M059J (cell line): ENCODE measurements at places on chromosomes 1 and 21. TPM values are rescaled to one million over a fixed set of nuclear protein-coding genes. Genes with fewer than 3 reads are reported as not detected.

DNA sequence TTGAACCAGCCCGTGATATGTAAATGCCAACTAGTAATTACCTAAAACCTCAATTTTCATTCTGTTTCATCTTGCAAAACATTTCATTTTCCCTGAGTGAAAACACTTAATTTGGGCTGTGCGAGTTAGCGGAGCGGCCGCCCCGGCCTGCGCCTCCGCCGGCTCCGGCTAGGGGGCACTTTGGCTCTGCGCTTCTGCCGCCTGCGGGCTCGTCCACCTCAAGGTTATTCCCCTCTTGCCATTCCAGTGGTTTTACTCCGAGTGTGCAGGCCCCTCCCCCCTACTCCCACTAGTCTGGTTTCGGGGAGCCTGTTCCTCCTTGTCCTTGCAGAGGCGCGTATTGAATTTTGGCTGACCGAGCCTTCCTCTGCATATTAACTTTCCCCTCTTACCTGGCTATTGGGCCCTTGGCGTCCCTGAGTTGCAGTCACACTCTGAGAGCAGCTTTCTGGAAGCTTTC is 55.6 kb downstream of the PEX14 start:
- DNase-seq: peak; percentile 62

DNA sequence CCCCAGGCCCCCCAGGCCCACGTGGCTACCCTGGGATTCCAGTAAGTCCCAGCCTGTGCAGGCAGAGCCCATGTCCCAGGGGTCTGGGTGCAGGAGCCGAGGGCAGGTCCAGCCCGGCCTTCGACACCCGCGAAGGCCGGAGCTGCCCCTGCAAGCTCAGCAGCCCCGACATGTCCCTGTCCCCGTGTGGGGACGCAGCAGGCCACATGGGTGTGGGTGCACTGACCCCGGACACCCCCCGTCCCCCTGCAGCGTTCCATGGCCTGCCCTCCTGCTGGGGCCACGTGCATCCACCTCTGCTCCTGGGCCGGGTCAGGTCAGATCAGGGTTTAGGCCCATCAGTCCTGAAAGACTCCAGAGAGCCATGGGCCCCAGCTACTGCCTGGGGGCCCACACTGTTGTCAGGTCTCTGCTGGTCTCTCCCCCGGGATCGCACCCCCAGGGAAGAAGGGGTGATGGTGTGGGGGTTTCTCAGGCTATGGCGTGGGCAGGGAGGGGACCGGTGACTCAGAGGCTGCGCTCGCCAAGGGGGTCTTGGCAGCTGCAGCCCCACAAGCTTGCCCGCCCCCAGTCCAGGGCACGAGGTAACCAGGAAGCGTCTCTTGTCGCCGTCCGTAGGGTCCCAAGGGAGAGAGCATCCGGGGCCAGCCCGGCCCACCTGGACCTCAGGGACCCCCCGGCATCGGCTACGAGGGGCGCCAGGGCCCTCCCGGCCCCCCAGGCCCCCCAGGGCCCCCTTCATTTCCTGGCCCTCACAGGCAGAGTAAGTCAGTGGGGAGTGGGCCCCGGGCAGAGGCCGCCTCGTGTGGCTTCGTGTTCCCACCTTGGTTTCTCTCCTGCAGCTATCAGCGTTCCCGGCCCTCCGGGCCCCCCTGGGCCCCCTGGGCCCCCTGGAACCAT is 37.5 kb downstream of the SLC19A1 start:
- no peak for DNase-seq

- DNase-seq: no peak
Measured at GRCh38 chr1:36864182-36864822, 170.0 kb downstream of the GRIK3 start.

GRCh38 chr1:2611621-2612437 is 21.0 kb downstream of the MMEL1 start:
- no peak for DNase-seq

GRCh38 chr1:40751802-40752201 is 31.8 kb upstream of the KCNQ4 start:
- DNase-seq: peak; percentile 16

DNA sequence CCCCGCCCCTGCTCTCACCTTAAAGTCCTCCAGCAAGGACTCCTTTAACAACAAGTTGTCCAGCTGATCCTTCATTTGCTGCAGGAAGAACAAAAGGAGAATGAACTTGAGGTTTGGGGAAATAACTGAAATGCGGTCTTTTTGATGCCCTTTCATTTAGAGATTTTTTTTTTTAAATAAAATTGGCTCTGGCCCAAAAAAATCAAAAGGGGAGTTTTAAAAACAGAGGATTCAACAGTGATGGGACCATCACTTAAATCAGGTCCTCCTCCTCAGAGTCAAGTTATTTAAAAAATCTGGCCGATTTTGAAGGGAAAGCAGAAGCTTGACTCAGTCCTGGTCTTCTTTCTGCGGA is 742 bp downstream of the IL19 start:
- no peak for DNase-seq

- DNase-seq: peak; percentile 24
Measured at GRCh38 chr1:34330061-34330460, 153.4 kb downstream of the C1orf94 start.

- DNase-seq: peak; percentile 72
Measured at GRCh38 chr1:149884433-149885338, 14.7 kb upstream of the BOLA1 start.

- no peak for DNase-seq
Measured at GRCh38 chr1:93592551-93592949, 89.1 kb downstream of the BCAR3 start.

DNA sequence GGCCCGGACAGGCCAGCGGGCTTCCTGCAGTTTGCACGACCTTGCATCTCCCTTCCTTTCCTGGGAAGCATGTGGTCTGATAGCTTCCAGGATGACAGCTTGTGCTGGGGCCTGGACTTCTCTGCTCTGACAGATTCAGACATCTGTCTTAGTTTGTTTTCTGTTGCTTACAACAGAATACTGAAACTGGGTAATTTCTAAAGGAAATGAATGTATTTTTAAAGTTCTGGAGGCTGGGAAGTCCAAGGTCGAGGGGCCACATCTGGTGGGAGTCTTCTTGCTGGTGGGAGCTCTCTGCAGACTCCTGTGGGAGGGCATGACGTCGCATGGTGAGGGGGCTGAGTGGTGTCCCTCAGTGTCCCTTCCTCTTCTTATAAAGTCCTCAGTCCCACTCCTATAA is 35.3 kb upstream of the TENT5B start:
- DNase-seq: no peak

- no peak for DNase-seq
Measured at GRCh38 chr1:205576805-205577761, 54.7 kb downstream of the ELK4 start.

DNA sequence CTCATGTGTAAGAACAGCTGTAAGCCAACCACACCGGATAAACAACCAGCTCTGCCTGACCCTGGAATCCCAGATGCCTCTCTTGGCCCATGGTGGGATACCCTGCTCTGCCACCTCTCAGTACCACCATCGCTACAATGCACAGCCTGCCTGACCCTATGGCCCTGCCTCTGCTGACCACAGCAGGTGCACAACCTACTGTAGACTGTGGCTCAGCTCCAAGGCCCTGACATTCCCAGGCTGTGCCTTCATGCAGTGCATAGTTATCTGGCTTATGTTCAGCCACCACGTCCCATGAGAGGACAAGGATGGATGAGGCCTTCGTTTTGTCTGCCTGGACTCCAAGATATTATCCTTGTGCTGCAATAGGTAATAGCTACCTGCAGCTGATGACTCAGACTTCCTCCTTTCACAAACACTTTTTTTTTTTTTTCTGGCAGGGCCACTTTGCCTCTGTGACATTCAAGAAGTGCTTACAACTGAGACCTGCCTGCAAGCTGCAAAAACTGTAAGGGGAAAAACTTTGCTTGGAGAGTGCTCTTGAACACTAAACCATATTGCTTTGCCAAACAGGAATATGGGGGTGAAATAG is 177.7 kb downstream of the URB2 start:
- DNase-seq: no peak

DNA sequence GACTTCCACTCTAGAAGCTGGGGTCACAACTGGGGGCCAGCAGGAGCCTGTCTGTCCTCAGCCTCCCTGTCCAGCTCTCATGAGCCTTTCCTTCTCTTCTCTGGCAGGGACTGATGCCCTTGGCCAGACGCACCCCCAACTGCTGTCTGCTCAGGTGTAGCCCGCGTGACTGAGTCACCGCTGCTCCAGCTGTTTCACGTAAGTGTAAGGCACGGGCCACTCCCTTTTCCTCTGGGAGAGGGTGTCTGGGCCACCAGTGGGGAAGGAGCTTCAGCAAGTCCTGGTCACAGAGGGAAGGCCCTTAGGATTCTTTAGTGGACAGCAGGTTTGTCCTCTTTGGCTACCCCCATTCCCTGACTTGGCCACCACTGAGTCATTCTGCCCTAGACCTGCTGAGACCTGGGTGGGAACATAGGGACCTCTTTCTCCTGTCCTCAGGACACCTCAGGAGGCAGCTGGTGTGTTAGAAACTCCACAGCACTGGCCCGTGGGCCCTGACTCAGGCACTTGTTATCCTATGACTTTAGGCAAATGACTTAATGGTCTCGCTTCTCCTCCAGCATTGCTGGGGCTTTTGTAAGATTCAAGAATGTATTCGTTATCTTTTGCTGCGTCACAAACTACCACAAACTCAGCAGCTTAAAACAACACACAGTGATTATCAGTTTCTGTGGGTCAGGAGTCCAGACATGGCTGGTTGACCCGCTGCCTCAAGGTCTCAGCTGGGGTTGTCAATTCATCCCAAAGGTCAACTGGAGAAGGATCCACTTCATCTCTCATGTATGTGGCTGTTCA is 64.8 kb downstream of the FAM163A start:
- peak; percentile 66 for DNase-seq

DNA sequence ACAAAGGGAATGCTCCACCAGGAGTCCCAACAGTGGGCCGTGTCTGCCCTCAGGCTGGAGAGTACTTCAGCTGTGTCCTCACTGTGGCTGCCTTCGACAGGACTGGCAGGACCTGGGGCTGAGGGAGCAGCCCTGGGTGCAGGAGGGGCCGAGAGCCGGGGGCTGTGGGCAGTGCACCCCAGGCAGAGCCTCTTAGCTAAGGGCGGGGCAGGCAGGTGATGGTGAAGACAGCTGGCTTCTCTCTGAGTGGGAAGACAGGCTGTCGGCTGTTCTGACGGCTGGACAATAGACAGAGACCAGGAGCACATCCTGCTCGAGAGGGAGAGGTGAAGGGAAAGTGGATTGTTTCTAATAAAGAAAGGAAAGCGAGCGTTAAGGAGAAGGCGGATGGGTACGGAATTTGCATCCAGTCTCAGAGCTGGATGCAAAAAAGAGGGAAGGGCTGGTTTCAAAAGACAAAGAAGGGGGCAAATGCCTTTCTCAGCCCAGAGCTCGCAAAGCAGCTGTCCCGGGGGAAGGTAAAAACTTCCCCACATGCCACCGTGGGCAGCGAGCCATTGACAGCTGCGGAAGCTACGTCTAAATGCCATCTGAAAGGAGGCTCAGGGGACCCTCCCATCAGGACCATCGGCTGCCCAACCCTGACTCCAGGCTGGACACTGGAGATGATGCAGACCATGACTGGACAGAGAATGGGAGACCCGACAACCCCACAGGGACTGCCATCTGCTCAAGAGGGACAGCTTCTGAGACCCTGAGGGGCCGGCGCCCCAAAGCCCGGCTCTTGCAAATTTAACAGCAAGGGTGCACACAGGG is 92.0 kb downstream of the STUM start:
- DNase-seq: no peak

DNA sequence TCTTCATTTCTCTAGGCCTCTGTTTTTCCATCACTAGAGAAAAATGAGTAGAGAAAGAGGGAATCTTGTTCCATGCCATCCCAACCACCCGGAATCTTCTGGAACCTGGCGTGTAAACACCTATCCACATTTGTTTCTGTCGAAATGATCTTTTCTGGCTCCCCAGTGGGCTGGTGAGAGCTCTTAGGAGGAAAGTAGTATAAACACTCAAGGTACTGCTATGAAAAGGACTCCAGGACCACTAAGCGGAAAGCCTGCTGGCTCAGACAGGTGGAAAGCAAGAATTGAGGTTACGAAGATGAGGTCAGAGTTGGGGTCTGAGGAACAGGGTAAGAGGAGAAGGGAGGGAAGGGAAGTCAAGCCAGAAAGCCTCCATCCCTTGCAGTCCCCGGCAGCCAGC is 90.8 kb downstream of the PLXNA2 start:
- no peak for DNase-seq

GRCh38 chr1:224149709-224150108 is 33.3 kb upstream of the DEGS1 start:
- peak; percentile 11 for DNase-seq

- peak; percentile 54 for DNase-seq
Measured at GRCh38 chr1:154442006-154442740, 37.0 kb downstream of the IL6R start.

DNA sequence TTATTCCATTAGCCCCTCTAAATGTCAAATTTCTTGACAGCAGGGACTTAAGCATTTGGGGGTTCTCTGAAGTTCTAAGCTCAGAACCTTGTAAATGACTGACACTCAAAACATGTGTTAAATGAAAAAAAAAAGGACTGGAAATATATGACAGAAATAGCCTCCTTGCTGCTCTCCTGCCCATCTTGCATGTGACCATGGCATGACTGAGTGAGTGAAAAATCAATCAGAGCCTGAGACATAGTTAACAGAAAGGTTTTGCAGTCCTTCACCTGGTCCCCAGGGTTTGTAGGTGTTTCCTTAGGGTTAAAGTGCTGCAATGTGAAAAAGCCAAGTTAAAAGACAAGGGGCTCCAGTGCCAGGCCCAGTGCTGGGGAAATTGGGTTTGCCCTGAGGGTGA is 168.1 kb downstream of the ZBTB18 start:
- DNase-seq: no peak

GRCh38 chr21:45033791-45034555 is 40.4 kb upstream of the ADARB1 start:
- DNase-seq: no peak

- DNase-seq: no peak
Measured at GRCh38 chr1:213905344-213905743, 82.4 kb upstream of the PROX1 start.

GRCh38 chr1:24743404-24744211 is 1.6 kb upstream of the CLIC4 start:
- peak; percentile 86 for DNase-seq

GRCh38 chr1:201851949-201852348 is 23.0 kb downstream of the IPO9 start:
- DNase-seq: no peak

The TRIM46 gene
- total RNA-seq: 1.1 and 3.1 TPM in 2 replicates

The ASCL5 gene
- not detected in 2 replicates for total RNA-seq

The TMEM82 gene
- not detected in 2 replicates for total RNA-seq

The FYB2 gene
- not detected in 2 replicates for total RNA-seq

The CHI3L2 gene
- 0.15 and 0.37 TPM in 2 replicates for total RNA-seq

The IL19 gene
- not detected in 2 replicates for total RNA-seq

The DDOST gene
- total RNA-seq: 582 and 590 TPM in 2 replicates

The PTGER3 gene
- 8.2 and 8.4 TPM in 2 replicates for total RNA-seq

The CSF3R gene
- total RNA-seq: not detected in 2 replicates

The CR1L gene
- 3.6 TPM in 1 of 2 replicates, not detected in the other for total RNA-seq

The DNAJC6 gene
- total RNA-seq: 5.3 and 7.9 TPM in 2 replicates

The MRTO4 gene
- total RNA-seq: 34.9 and 35.0 TPM in 2 replicates

The TRNAU1AP gene
- total RNA-seq: 24.0 and 32.6 TPM in 2 replicates

The CELA2B gene
- total RNA-seq: not detected in 2 replicates

The CHIA gene
- total RNA-seq: not detected in 2 replicates

The RNF186 gene
- not detected in 2 replicates for total RNA-seq

The S100A7 gene
- not detected in 2 replicates for total RNA-seq
